ENCODE measurements at places on chromosomes 6 and 20.
A peak's percentile ranks its signal among the peaks of the same experiment; 100 is the strongest.

DNA sequence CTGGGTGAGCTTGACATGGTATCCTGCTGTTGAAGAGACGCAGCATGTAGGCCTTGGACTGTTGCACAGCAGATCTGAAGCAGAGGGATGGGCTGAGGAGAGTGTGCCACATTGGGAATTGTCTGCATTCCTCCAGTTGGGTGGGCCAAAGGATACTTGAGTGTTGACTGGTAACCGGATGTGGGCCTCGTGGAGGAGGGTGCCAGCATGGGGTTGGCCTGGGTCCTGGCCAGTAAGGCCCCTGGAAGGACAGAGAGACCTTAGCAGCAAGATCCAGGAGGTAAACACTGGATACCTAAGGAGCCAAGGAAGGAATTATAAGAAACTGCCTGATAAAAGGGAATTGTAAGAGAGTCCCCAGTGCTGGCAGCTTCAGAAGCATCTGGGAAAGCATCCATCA, 76.9 kb downstream of the FIG4 start:
- DNase-seq = no peak

- no peak for DNase-seq
These were observed 24.9 kb downstream of the CITED2 start for GRCh38 chr6:139349464-139350020.

DNA sequence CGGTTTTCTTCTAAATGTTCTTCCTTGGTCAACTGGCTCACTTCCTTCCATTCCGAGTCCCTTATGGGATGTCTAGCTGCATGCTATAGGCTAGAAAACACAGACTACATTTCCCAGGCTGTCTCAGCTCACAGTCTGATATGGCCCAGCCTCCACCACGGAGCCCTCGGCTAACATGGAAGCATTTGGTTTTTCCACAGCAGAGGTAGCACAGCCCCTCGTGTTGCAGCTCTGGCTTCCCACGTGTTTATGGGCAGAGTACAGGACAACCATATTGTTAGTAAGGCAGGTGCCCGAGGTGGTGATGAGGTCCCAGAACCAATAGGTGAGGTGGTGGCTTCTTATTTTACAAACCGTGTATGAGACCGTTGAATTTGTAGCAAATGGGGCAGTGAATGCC, 8.7 kb downstream of the GPLD1 start:
- DNase-seq = no peak

DNA sequence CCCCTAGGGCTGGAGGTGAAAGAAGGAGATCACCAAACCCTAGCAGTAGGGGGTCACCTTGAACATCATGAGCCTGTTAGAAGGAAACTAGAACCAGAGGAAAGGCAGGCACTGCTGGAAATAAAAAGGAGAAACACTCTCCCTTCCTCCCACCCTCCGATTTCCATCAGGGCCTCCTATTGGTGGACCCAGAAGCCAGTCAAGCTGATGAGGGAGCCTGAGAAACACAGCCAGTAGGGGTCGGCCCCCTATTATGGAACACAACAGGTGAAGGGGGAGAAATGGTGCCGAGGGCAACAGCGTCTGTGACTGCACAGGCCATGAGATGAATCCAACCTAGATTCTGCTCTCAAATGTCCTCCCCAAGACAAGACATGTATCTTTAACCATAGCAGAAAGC, 156.1 kb upstream of the LRFN2 start:
- no peak for DNase-seq

DNA sequence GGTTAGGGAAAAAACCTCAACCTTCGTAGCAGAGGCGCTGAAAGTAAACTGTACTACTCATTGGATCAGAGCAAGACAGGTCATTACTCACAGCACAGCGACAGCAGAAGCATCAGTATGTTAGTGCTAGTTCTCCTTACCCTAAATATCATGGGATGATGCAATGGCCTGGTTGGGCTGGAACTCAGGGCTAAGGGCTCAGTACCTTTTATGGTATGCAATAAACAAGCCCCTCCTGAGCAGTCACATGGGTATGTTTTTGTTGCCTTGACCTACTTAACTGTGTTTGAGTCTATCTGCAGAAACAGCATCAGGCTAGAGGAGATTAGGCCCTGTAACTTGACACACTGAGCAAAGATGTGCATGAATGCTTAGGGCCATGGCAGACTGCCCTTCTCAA, 369.4 kb upstream of the IMPG1 start:
- no peak for DNase-seq

DNA sequence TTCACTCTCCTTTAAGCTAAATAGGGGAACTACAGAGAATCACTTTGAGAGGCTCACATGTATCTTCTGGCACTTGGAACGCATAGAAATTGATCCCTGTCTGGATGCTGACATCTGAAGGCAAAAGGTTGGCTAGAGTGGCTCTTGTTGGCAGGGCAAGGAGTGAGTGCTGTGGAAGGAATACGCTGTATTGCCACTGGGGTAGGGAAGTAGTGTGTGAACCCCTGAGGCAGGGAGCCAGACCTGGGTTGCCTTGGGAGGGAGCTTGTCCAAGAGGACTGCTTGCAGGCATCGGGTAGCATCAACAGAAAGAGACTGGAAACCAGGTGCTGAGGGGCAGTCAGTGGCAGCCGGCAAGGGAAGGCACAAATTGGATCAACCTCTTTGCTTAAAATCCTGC, 8.9 kb upstream of the MMS22L start:
- no peak for DNase-seq

DNA sequence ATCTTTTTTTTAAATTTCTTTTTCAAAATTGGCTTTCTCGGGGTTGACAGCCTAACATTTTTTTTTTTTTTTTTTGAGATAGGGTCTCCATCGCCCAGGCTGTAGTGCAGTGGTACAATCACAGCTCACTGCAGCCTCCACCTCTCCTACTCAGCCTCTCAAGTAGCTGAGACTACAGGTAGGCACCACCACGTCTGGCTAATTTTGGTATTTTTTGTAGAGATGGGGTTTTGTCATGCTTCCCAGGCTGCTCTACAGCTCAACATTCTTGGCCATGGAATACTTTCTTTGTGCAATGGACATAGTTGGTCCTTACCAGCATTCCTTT, 6.4 kb upstream of the CTNNBL1 start:
- DNase-seq = no peak

GRCh38 chr20:16000112-16000511, 573.1 kb downstream of the KIF16B start:
- DNase-seq = no peak

DNA sequence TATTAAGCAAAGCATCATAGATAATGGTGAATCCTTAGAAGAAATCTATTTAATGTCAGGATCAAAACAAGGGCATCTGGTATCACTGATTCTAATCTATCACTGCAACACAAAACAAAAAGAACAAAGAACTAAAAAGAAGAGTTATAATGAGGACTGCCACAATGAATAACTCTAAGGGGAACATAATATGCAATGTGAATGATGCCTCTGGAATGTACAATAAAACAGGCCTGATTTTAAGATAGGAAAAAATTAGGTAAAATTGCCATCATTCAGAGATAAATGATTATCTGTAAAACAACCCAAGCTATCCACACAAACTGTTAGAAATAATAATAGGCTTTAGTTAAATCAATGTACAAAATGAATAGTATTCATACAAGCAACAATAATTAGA, 936.7 kb upstream of the CITED2 start:
- no peak for DNase-seq

GRCh38 chr6:24844061-24844460, 45.3 kb upstream of the ARMH2 start:
- no peak for DNase-seq

DNA sequence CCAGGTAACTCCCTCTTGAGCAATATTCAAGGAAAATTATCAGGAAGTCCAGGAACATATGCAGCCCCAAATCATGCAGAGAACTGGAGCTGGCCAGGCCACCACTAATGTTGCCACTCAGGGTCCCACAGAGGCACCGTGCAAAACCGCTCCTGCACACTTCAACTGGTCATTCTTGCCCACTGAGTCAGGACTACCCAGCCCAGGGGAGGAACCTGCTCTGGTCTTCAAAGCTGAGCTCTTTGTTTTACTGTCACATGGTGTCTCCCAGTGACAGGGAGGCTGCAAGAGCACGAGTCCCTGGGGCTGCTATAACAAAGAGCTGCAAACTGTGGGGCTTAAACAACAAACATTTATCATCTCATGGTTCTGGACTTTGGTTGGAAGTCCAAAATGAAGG, 336.0 kb upstream of the PRDM1 start:
- no peak for DNase-seq

GRCh38 chr20:52033313-52033712, 158.3 kb downstream of the ZFP64 start:
- no peak for DNase-seq

DNA sequence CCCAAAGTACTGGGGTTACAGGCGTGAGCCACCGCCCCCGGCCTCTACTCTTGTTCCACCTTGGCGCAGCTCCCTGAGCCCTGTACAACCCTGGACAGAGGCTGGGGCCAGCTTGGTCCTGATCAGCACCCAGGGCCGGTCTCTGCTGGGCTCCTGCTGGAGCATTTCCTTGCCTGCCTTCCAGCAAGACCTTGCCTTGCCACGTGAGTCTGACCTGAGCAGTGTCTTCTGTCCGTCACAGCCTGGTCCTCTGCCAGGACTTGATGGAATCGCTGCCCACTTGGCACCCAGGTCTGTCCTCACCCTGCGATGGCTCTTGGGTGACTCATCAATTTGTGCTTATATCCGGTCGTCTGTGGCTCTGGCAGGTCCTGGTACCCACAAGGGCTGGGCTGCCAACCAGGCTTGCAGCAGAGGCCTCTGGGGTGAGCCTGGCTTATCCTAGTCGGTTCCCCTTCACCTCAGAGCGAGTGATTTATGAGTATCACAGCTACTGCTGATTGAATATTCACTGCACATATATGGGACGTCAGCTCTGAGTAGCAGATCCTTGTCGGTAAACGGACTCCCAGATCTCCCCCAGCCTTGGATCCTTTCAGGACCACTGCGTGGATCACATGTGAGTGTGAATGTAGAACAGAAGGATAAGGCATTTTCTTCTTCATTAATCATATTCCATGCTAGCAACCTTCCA, 10.1 kb upstream of the SULF2 start:
- DNase-seq = no peak

- no peak for DNase-seq
These were observed 184.9 kb downstream of the ARHGAP18 start for GRCh38 chr6:129525055-129525454.

DNA sequence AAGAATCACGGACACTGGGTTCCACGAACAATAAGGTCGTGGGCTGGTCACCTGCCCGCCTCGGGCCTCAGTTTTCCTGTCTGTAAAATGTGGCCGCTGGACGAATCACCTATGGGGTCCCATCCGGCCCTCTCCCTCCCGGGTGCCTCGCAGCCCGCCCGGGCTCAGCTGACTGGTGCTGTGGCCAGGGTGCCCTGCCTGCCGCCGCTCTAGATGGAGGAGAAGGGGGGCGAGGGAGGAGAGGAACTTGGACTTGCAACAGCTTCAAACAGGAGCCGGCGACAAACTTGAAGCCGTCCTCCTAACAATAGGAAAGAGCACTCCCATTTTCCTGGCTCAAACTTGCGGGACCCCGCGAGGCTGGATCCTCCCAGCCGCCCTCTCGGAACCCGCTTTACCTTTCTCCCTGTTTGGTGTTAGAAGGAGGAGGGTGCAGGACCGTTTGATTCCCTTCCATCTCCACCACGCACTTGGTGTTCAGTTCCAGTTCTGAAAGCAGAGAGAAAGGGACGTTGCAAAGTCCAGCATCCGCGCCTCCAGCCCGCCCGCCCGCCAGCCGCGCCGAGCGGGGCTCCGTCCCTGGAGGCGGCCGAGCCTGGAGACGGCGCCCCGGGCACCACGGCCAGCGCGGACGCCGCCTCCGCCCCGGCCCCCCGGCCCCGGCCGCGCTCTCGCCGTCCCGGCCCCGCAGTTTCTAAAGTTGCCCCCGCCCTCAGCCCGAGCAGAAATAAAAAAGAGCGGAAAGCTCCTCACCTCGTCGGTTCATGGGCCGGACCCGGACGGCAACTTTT, 584 bp downstream of the KIF13A start:
- DNase-seq = peak; percentile 87

DNA sequence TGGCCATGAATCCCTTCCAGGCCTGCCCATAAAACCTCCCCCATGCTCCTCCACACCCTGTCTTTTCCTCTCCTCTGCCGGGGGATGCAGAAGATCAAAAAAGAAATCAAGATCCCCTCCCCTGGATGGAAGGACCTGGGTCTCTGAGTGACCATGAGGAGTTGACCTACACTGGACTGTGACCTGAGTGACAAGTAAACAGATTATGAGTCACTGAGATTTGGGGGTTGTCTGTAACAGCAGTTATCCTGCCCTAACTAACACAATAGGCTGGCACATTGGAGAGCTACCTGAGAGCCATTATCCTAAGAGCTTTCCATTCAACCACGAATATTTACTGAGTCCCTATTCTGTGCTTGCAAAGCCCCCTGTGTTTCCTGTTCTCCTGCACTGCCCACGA, 28.4 kb upstream of the SIRPA start:
- DNase-seq = no peak

DNA sequence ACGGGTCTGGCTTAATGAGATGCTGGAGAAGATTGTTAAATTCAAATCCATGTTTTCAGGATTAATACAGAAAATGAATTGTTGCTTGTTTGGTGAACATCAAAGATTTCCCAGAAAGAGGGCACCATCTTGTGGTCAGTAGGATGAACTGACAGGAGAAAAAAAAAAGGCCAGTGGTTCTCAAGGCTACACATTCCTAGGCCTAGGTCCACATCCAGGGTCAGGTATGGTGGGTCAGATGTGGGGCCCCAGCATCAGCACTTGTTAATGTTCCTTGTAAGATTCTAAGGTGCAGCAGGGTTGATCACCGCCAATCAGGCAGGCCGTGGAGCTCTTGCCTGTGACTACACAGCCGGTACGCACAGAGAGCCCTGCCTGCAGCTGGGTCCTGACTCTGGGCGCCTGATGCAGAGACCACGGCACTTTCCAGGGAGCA, 34.0 kb upstream of the FOXO3 start:
- peak; percentile 21 for DNase-seq

GRCh38 chr6:151475653-151476523, 17.9 kb upstream of the CCDC170 start:
- no peak for DNase-seq

DNA sequence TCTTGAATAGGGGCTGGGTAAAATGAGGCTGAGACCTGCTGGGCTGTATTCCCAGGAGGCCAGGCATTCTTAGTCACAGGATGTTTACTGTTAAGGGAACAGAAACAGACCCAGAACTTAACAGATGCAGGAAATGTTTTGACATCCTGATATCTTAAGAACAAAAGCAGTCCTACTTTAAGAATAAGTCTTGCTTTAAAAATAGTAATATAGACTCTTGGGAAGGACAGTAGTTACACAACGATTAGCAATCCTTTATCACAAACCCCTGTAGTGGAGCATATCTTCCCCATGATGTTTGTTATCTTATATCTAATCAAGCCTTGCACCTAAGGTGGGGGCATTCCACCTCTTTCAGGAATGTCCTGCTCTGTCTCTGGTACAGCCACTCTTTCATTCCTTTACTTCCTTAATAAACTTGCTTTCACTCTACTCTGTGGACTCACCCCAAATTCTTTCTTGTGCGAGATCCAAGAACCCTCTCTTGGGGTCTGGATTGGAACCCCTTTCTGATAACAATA, 493.7 kb upstream of the SULF2 start:
- DNase-seq = no peak

Measured in 8988T (cell line).